ENCODE measurements at places on chromosomes 2 and 18. TPM values are rescaled to one million over a fixed set of nuclear protein-coding genes. Genes with fewer than 3 reads are reported as not detected.

- no peak for DNase-seq
Observed at GRCh38 chr18:79211844-79212243, 142.7 kb downstream of the ATP9B start.

DNA sequence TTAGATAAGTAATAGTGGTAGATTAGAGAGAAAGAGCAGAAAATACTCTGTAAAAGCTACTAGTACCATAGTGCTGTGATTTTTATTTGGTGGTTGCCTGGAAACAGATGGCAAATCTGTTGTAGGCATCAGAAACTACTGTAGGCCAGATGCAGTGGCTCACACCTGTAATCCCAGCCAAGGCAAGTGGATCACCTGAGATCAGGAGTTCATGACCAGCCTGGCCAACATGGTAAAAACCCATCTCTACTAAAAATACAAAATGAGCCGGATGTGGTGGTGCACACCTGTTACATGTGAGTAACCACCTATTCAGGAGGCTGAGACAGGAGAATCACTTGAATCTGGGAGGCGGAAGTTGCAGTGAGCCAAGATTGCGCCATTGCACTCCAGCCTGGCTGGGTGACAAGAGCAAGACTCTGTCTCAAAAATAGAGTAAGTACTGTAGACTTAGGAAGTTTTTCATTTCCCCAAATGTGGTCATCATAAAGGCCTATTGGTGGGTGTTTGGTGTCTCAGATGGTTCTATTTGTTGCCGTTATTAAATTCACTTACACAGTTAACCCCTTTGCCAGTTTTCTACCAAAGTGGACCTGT, 79.6 kb downstream of the SPTBN1 start:
- no peak for DNase-seq

- DNase-seq: no peak
Observed at GRCh38 chr18:26778054-26778393, 87.5 kb downstream of the AQP4 start.

DNA sequence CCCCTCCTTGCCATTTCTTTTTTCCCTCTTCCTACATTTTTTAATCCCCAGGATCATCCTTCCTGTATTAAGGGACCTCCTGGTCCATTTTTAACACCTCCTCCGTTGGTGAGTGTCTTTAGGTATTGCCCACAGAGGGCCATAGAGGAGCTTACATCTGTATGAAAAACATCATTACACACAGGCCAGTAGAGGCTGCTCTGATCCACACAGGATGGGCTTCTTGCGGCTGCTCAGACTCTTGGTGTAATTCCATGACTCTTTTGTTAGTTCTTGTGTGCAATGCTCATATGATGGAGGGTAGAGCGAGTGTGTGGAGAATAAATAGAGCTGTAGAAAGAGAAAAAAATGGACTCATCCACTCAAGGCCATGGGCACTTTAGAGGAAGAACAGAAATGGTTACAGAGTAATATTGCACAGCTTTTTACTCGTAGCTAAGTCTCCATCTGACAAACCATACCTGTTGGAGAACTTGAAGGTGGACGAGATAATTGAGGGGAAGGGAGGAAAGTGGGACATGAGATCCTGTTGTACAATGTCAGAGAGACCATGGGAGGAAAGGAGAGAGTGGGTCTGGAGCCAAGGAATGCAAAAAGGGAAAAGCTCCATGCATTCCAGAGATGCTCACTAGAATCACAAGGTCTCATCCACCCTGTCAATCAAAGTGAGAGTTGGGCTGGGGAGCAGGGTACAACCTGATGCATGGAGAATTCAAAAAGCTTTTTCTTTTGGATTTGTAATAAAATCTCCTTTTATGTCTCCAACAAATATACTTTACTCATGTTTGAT, 129.7 kb upstream of the TNP1 start:
- no peak for DNase-seq

DNA sequence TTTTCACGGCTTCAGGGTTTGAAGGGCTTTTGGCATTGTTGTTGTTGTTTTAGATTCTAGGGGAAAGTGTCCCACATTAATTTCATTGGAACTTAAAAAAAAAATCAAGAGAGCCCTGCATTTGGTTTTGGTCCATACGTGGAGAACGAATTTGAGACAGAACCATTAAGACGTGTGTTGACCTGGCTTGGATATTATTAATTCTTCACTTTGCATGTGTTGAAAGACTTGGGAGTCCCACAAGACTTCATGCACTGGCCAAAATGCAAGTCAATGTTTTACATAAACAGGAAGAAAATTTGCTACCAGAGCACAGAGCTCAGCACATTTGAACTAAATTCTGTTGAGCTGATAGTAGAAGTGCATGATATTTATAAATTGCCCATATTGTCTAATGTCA, 761.2 kb upstream of the ACVR2A start:
- DNase-seq: no peak

DNA sequence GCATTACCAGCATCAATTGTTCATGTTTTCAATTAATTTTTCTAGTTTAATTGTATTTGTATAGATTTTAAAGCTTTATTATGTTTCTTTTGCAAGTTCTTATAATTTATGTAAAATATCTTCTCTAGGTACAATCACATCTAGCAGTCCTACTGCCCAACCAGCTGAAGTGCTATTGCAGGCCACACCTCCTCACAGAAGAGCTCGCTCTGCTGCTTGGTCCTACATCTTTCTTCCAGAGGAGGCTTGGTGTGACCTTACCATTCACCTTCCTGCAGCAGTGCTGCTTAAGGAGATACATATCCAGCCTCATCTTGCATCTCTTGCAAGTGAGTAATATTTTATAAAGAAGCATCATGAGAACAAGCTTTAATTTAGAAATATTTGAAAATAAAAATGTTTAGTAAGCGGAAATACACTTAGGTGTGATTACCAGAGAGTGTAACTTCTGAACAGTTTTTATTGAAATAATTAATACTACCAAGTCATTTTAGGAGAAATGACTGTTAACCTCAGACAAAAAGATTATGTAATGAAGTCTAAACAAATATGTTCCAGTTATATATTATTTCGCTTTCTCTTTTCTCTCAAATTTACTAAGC, 122.9 kb upstream of the TTC27 start:
- no peak for DNase-seq

REG3A gene
- total RNA-seq: 2.9 TPM

GRCh38 chr2:26526105-26526504, 48.2 kb upstream of the OTOF start:
- DNase-seq: no peak

DNA sequence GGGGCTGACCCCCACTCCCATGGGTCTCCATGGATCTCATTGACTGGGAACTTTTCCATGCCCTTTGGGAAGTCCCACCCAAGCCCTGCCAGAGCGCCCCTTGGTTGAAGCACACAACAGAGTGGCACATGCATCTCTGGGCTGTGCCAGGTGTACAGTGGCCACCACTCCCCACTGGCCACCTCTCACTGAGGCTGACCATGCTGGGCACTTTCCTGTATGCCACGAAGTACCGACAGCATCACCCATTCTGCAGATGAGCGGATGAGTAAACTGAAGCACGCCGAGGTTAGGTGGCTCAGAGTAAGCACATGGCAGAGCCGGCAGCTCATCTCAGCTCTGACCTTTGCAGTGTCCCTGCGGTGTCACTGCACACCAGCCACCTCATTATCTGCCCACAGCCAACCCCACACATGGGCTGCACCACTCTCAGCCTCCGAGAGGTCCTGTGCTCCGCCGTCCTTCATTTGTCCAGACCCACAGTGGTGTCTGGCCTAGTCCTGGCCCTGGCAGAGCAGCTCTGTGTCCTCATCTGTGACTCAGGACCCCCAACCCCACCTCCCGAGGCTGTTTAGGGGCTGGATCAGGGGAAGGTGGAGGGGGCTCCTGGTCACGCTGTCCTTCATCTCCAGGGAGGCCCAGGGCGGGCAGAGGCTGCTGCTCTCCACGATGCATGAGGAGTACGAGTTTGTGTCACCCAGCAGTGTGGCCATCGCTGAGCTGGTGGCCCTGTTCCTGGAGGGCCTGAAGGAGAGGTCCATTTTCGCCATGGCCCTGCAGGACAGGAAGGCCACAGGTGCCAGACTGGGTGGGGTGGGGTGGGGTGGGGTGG, 18.0 kb upstream of the GPR17 start:
- no peak for DNase-seq

GRCh38 chr18:58507880-58508279, 121.0 kb downstream of the ALPK2 start:
- no peak for DNase-seq

GRCh38 chr2:33806041-33806440, 206.9 kb upstream of the FAM98A start:
- no peak for DNase-seq

- no peak for DNase-seq
Observed at GRCh38 chr18:30500240-30500945, 542.1 kb downstream of the DSC3 start.

DNA sequence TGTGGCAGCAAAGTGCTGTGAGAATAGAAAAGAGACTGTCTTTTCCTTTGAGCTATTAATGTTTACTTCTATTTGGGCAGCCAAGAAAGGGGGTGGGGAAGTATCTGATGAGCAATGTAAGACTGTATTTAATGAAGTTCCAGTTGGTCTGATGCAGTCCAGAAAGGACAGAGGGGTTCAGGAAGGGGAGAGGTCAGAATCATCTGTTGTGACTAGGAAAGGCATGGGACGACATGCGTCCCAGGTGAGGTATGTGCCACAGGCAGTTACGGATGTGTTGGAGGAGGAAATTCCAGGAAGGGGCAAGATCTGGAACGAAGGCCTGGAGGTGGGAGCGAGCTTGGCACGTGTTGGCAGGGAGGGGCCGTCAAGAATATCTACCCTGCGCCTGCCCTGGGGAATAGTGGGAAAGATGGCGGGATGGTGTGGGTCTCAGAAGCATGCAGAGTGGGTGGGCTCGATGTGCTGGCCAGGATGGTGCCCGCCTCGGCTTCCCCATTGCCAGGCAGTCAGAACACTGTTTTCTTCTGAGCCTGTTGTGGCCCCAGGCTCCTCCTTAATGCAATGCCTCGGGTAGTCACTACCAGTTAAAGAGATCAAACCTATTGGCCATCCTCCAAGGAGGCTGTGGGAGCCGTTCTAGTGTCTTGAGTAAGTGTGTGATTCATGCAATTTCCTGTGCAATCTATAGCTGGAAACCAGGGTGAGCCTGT, 57.8 kb upstream of the TXNDC2 start:
- peak; percentile 63 for DNase-seq

GRCh38 chr2:20080839-20081415, 29.5 kb upstream of the LAPTM4A start:
- no peak for DNase-seq

DNA sequence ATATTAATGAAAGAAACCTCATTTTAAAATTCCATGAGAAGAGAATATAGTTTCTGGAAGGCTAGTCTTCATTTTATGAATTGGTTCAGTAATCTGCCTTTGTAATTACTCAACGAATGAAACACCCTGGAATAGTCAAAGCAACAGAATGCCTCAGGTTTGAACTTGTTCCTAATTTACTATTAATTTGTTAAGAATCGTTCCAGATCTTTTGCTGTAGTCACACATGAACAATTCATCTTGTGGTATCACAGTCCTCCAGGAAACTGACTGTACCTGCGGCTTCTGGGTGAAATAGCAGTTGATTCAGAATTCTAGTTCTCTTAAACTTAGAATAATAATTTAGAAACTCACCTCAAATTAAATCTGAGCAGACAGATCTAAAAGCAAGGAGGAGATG, 282.7 kb upstream of the MAP2 start:
- no peak for DNase-seq

DNA sequence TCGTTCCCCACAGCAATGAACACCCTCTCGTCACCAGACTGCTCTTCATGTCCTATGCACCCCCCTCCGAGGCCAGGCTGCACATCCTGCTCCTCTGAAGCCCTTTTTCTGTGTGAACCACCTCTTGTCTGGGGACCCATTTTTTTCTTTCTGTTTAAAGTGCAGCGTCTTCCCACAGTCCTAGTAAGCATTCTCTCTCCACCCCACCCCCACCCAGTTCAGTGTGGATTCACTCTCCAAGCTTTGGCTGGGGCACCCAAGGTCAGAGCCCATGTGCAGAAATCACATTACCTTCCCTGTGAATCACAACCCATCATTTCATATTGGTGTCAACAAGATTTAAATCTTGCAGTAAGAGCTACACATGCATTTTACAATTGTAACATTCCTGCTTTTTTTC, 26.4 kb upstream of the PKDCC start:
- DNase-seq: no peak

IL37 gene
- total RNA-seq: 0.29 TPM

DNA sequence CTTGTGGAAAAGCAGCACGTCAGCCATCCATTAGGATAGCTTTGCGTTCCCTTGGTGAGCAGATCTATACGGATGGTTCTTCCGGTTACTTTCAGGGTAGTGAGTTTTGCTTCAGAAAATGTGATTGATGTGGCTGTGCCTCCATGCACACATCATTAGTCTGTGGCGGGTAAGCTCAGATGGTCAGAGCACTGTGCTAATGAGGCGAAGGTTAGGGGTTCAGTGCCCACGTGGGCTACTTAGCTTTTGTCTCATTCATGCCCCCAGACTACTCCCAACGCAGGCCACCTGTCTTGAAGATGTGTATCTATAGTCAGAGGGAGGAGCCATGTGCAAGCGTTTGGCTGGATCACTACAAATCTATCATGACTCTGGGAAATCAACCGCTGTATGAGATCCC, 322.8 kb upstream of the POU3F3 start:
- DNase-seq: no peak

RNF138 gene
- 31.2 TPM for total RNA-seq

RGPD4 gene
- not detected for total RNA-seq

GRCh38 chr2:185511925-185512324, 226.7 kb upstream of the FSIP2 start:
- no peak for DNase-seq

SP140L gene
- total RNA-seq: 19.5 TPM

NEURL3 gene
- 3.7 TPM for total RNA-seq

GRCh38 chr2:203873921-203874631, 6.5 kb downstream of the CTLA4 start:
- DNase-seq: no peak

GRCh38 chr2:212078103-212078502, 460.5 kb downstream of the ERBB4 start:
- DNase-seq: no peak

DNA sequence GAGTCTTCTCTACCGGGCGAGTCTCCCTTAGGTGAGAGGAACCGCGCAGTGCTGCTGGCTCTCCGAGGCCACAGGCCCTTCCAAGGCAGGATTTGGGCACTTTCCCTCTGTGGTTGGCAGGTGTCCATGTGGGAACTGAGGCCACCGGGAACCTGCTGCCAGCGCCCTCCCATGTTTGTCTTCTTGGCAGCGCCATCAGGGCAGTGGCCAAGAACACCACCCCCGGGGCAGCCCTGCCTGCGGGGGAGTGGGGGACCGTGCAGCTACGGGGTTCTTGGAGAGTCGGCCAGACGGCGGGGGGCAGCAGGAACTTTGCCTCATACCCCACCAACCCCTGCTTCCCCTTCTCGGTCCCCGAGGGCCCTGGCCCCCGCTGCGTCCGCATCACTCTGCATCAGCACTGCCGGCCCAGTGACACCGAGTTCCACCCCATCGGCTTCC, 10.0 kb downstream of the CAPN10 start:
- DNase-seq: no peak

STAT4 gene
- 4.8 TPM for total RNA-seq

DNA sequence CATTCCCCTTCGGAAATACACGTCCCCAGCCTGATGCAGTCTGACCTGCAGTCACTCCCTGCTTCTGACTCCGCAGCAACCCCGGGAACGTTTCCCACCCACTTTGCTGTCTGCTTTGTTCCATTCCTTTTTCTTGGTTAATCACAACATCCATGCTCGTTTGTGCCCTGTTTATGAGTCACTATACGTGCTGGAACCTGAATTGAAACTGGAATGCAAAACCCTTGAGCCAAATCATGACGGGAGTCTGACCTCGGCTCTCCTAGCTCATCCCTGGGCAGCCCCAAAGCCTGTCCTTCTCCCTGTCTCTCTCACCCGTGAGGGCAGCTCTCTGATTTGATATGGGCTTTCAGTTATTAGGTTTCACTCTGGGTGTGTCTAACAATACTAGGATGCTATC, 57.1 kb upstream of the RNF152 start:
- no peak for DNase-seq

Data from mucosa of gallbladder (tissue), 1 donor.